ENCODE measurements at places on chromosomes 4 and X. TPM values are rescaled to one million over a fixed set of nuclear protein-coding genes. Genes with fewer than 3 reads are reported as not detected.

PSAPL1 gene
- total RNA-seq = 0.24 TPM

MAGEA2B gene
- not detected for total RNA-seq

DCAF12L1 gene
- total RNA-seq = 0.24 TPM

TTC29 gene
- total RNA-seq = 0.72 TPM

USP17L5 gene
- not detected for total RNA-seq

REELD1 gene
- total RNA-seq = not detected

DNA sequence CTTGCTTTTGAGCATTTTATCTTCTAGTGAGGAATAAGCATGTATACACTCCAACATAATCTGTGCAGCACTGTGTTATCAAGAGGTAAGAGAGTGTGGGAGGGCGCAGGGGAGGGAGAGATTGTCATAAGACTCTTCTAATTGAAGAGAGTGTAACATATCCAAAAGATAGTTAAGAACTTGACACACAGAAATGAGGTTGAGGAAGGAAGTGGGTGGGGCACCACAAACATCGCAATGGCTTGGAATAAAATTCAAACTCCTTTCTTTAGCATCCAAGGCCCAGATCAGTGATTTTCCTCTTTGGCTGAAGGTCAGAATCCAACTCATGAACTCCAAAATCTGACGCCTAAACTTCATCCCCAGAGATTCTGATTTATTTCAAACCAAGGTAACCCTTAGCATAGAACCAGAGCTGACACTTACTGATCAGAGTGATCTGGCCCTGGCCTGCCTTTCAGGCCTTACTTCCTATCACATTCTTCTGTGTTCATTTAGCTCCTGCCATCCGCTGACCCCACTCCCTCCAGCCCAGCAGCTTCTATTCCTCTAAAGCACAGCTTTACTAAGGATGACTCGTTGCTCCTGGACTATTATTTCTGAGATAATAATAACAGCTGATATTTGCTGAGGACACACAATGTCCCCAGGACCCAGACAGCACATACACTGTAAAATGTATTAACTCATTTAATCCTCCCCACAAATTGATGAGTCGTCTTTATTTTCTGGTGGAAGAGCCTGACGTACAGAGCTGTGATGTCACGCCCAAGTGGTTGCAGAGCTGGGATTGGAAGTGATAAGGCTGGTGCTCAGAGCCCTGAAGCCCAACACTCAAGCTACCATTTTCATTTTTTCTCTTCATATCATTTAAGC lies 10.6 kb upstream of the CTSO start:
- DNase-seq = no peak

- DNase-seq = no peak
These were observed 41.0 kb upstream of the UGT2B17 start for GRCh38 chr4:68617003-68617698.

GRCh38 chrX:155065035-155065734 lies 5.8 kb downstream of the CMC4 start:
- no peak for DNase-seq

DNA sequence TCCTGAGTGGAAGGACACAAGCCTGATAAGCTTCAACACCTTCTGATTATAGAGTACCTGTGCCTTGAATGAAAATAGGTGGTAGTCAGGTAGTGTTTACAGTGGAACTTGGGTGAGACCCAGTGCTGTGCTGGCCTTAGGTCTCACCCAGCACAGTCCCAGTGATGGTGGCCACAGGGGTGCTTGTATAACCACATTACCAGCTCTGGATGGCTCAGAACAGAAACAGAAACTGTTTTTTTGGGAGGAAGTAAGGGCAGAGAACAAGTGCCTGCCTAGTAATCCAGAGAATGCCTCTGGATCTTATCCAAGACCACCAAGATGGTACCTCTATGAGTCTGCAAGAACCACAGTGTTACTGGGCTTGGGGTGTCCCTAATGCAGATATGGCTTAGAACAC lies 171.5 kb upstream of the DIPK2B start:
- no peak for DNase-seq

GRCh38 chr4:105495667-105496066 lies 21.8 kb upstream of the PPA2 start:
- no peak for DNase-seq

DNA sequence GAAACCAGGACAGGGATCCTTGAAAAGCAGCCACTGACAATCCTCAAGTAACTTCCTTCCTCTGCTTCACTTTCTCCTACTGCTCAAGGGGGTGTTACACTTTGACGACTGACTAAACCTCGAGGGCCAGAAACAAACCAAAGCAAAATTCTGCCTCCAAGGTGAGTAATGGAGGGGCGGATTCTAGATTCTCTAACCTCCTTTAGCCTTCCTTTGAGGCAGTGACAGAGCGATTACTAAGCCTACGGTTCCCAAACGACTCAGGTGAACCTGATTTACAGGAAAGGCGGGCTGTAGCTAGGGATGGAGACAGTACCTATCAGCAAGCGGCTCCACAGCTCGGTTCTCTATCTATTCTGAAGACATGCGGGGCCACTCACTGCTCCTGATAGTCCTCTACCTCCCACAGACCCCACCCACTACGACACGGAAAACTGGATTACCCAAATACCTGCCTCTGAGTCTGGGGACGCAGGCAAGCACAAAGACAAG lies 487 bp downstream of the TBCK start:
- peak; percentile 47 for DNase-seq

DNA sequence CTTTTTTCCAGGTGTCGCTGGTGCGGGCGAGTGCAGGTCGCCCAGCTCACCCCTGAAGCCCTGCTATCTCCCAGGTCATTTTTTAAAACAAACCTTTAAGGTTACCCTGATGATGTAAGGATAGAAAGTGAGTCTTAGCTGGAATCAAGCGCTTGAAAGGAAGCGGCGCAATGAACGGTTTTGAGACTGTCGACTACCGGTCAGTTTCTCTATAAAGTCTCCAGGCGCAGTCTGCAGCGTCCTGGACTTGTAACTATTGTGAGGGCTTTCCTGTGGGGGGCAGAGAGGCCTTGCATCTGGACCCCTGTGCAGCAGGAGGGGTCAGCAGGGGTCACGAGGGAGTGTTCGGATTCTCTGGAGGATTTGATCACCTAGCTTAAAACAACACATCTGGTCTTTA lies 1.6 kb downstream of the KIT start:
- DNase-seq = peak; percentile 7

DNA sequence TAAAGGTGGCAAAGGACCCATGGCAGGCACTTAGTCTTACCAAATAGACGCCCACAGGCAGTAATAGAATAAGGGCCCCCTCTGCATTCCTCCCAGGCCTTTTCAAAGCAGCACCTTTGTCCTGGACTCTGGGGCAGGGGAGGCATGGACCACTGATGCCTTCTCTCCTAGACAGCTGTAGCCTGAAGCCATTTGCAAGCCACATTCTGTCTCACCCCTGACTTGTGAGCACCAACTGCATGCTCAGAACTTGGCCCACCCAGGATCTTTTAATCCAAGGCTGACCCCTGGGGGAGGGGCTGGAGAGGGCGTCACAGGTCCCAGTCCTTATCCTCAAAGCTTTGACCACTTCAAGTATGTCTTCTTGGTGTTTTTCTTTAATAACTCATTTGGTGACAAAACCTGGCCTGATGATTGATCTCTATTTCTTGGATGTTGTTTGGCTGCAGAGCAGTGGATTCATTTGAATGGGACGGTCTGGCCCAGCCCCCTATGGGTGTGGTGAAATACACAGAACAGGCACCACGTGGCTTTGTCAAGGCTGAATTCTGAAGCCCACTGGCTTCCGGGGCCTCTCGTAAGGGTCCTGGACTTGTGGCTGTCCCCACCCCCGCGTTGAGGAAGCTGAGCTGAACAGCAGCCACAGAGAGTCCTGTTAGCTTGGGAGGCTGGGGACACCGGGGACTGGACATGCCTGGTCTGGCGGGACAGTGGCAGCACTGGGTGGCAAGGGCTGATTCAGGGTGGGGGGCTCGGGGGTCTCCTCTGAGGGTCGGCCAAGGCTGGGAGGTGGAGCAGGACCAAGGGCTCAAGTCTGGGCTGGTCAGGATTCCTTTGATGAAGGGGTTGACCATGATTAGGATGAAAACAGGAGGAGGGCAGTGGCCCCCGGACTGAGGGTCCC lies 36.6 kb downstream of the ADRA2C start:
- DNase-seq = no peak

DNA sequence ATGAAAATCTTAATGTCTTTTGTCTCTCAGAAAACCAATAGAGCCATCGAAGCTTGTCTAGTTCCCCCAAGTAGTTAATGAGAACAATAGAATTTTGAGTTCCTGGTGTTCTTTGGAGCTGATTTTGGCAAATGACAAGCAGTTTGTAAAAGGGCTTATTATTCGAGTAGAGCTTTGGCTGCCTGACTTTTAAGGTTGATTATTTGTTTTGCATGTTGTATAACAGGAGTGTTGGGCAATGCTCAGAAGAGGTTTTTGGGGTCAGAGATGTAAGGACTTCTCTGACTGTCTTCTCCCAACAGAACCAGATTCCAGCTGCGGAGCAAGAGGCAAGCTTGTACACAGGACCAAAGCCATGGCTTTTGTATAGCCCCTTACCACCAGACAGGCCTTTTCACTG lies 30.0 kb downstream of the ZCCHC12 start:
- no peak for DNase-seq

- no peak for DNase-seq
These were observed 1093.4 kb upstream of the SLIT2 start for GRCh38 chr4:19158107-19158809.

- DNase-seq = no peak
These were observed 175.8 kb downstream of the GC start for GRCh38 chr4:71607780-71608677.

DNA sequence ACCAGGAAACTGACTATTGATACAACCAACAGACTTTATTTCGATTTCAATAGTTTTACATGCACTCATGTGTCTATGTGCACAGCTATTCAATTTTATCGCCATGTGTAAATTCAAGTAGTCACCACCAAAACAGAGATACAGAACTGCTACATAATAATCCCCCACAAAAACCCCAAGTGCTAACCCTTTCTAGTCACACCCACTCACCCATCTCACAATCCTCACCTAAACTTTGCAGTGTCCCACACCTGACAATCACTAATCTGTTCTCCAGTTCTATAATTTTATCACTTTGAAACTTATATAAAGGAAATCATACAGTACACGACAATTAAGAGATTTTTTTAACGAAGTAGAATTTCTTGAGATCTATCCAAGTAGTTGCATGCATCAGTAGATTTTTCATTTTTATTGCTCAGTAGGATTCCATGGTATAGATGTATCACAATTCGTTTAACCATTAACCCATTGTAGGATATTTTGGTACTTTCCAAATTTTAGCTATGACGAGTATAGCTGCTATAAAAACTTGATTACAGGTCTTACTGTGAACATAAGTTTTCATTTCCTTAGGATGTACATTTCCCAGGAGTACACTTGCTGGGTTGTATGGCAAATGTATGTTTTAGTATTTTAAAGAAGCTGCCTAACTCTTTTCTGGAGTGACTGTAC lies 85.9 kb downstream of the CASK start:
- no peak for DNase-seq

DNA sequence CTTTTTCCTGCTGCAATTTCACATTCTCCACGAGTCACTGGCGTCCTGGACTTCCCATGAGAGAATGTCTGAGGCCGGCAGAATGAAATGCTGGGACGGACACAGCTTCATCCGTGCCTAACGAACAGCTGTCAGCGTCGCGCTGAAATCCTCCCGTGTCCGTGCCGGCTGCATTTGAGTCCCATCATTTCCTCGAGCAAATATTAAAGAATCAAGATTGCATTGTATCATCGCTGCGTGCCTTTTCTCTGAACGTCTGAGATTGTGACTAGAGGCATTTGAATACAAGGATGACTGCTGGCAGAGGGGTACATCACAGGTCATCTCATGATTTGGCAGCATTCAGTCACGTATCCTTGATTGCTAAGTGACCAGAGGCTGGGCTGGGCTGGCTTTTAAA lies 279.9 kb downstream of the ASMT start:
- DNase-seq = no peak

- DNase-seq = peak; percentile 22
These were observed 323.2 kb upstream of the PCDH7 start for GRCh38 chr4:30396772-30397475.

DNA sequence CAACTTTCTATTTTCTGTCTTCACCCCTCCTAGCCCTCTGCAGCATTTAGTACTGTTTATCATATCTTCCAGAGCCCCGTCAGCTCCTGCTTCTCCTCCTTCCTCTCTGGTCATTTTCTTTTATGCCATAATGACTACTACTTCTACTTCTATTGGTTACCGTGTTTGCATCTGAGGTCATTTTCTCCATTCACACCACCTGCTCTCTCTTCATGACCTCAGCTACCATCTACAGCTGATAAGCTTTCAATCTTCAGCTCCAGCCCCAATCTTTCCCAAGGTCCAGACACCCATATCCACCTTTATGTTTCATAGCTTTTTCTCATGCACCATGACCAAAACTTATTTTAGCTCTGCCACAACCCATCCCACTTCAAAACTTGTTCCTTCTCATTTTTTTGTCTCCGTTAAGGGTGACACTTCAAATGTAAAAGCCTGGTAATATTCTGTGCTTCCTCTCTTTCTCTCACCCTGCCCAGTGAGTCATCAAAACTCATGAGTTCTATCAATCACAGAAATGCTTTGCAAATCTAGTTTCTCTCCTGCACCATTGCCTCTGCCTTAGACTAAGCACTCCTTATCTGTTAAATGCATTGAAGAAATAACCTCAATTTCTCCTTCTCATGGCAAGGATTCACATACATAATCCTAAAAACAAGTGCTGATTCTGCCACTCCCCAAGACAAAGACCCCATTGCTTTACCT lies 71.3 kb upstream of the IQCM start:
- DNase-seq = no peak

DNA sequence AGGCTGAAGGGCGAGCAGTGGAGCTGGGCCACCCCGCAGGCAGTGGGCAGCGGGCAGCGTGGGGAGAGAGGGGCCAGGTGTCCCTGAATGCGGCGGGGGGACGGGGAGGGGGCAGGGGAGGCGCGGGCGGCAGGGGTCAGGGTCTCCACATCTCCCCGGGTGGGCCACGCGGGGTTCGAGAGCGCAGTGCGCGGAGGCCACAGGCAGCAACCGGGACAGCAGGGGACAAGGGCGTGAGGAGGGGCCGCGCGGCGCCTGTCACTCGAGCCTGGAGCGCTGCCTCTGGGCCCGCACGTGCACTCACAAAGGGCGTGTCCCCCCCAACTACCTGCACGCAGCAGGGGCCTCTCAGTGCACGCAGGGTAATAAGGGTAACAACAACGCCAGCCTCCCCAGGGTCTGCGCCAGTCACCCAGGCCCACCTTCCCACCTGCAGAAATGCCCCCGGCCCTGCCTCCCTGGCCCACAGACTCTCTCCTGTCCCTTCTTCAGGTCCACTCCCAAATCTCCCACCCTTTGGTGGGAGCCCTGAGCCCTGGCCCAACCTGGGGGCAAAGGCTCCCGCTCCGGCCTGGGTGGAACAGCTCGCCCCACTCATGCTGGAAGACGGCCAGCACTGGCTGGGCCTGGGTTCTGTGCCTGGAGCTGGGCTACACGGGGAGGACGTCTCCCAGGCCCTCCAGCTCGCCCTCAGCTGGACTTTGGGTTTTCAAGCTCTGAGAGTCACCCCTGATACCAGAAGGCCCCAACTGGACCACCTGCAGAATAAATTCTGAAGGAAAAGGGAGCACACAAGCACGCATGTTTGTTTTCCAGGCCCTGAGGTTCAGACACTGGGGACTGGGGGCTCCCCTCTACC lies 53.2 kb downstream of the ZFYVE28 start:
- no peak for DNase-seq

- DNase-seq = no peak
These were observed 136.1 kb downstream of the MSL3 start for GRCh38 chrX:11893933-11894710.

All from umbilical cord (tissue), 2 donors.